ENCODE measurements at places on chromosomes 2 and 18. TPM values are rescaled to one million over a fixed set of nuclear protein-coding genes. Genes with fewer than 3 reads are reported as not detected.

The DNAH6 gene
- not detected for total RNA-seq

The ALLC gene
- not detected for total RNA-seq

The SPP2 gene
- not detected for total RNA-seq

The KATNAL2 gene
- total RNA-seq = 2.3 TPM

The KCNG2 gene
- total RNA-seq = not detected

The LOXHD1 gene
- total RNA-seq = 0.19 TPM

The FAM110C gene
- 3.9 TPM for total RNA-seq

The PCARE gene
- total RNA-seq = 1.4 TPM

The POTEC gene
- total RNA-seq = not detected

The CGREF1 gene
- total RNA-seq = 0.24 TPM

The SMCHD1 gene
- 24.3 TPM for total RNA-seq

The PRKAG3 gene
- not detected for total RNA-seq

The SPOPL gene
- total RNA-seq = 18.1 TPM

The GNAL gene
- 1.1 TPM for total RNA-seq

The TEX44 gene
- not detected for total RNA-seq

The ST6GAL2 gene
- total RNA-seq = 0.16 TPM

The FN1 gene
- total RNA-seq = 567 TPM

The HOXD4 gene
- 0.17 TPM for total RNA-seq

The ARHGAP28 gene
- total RNA-seq = 1.3 TPM

The RUFY4 gene
- not detected for total RNA-seq

The SLC38A11 gene
- total RNA-seq = 0.47 TPM

The UGT1A10 gene
- total RNA-seq = not detected

The WDR43 gene
- total RNA-seq = 14.4 TPM

The C2orf76 gene
- 8.8 TPM for total RNA-seq

The SERPINB4 gene
- not detected for total RNA-seq

The CDKL4 gene
- total RNA-seq = not detected

The CYB5A gene
- 101 TPM for total RNA-seq

The NT5DC4 gene
- not detected for total RNA-seq

Data from heart left ventricle (tissue), 16 donors.